ENCODE measurements at places on chromosomes 3 and 15.
A peak's percentile ranks its signal among the peaks of the same experiment; 100 is the strongest.

- DNase-seq = peak; percentile 91
These were observed 292.9 kb upstream of the RORA start for GRCh38 chr15:61521953-61522352.

GRCh38 chr3:108036984-108037741, 53.7 kb downstream of the CD47 start:
- DNase-seq = peak; percentile 79

DNA sequence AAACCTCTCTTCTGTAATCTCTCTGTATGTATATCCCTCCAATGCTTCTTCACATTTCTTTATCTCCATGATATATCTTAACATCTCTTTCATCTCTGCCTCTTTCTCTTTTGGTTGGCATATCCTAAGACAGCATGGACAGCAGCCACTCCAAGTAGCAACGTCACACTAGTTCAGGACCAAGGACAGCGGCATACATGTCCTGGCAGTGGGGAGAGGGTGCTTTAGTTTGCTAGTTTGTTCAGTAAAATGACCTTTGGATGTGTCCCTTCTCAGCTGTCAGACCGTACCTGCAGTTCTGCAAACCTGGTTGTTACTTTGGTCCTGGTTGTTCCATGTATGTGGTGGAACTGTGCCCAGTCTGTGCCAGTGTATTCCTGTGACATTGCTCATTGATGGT, 225.6 kb upstream of the ROPN1 start:
- DNase-seq = peak; percentile 69

- peak; percentile 4 for DNase-seq
These were observed 10.6 kb upstream of the SLC9C1 start for GRCh38 chr3:112304611-112305010.

GRCh38 chr3:138389144-138389601, 40.8 kb downstream of the MRAS start:
- DNase-seq = peak; percentile 36

DNA sequence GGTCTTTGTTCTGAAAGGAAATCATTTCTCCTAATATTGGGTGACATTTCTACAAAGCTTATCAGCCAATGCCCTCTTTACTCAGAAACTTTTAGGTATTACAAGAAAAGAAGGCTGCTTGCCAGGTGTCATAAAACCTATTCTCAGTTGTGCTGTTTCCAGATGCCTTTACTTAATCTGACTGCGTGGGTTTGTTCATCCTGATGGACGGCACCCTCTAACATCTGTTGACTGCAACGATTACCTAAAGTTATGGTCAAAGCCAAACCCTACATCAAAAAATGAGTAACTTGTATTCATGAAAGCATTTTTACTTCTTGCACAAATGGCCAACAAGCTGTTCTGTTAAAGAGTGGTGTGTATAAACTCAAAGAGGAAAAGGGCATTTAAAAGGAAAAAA, 207.7 kb upstream of the PDZRN3 start:
- DNase-seq = peak; percentile 28

DNA sequence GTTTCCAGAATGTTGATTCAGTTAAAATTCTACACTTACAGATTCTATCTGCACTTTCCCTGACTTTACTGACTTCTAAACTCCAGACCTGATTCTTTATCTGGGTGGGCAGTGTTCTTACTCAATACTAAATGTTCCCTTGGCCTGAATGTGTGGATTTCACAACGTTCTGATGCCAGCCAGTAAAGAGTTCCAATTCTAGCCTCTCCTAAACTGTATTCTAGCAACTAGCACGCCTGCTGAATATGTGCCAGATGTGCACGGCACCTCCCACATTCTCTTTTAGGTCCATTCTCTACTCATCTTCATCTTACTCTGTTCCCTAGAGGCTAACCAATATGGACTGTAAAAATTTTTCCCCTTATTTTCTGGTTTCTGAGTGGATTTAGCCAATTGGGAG, 479.5 kb upstream of the AGTR1 start:
- DNase-seq = peak; percentile 16

DNA sequence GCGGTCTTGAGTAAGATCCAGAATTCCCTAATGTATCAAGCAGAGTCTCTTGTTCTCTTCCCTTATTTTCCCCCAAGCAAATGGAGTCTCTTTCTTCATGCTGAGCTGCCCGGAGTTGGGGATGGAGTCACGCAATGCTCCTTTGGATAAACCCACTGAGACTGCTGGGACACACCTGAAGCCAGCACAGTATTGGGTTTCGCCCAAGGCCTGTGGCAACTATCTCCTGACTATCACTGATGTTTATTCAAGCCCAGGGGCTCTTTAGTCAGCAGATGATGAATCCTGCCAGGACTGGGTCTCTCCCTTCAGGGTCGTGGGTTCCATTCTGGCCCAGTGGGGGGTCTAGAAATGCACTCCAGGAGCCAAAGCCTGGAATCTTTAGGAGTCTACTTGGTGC, 11.3 kb downstream of the USF3 start:
- DNase-seq = no peak

DNA sequence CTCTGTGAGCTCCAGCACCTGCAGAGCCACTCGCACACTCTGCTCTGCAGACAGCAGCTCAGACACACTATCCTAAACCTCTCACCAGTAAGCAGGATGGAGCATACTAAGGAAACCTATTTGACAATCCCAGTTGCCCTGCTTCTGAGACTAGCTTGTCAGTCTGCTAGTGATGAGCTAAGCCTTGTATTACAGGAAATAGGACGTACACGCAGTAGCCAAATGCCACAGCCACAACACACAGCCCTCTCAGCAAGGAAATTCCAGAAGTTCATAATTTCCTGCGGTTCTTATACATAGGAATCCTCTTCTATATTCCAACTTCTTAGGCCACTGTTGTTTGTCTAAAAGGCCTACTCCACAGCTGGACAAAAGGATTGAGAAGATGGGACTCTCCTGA, 74.5 kb downstream of the MYLK start:
- DNase-seq = peak; percentile 89

GRCh38 chr3:32140943-32141342, 34.5 kb downstream of the GPD1L start:
- DNase-seq = no peak

DNA sequence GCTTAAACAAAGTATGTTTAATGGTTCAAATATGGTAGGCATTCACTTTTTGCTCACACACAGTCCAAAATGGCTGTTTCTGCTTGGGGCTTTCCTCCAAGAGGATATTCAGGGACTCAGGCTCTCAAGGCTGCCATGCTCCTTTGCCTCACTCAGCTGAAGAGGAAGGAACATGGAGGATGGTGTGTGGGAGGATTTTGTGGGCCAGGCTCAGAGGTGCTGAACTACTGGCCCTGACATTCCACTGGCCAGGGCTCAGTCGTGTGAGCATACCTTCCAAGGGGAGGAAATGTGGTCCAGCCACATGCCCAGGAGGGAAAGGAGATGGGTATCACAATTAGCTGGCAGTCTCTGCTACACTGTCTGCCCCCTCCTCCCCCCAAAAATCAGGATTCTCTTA, 8.7 kb downstream of the PXYLP1 start:
- DNase-seq = no peak

DNA sequence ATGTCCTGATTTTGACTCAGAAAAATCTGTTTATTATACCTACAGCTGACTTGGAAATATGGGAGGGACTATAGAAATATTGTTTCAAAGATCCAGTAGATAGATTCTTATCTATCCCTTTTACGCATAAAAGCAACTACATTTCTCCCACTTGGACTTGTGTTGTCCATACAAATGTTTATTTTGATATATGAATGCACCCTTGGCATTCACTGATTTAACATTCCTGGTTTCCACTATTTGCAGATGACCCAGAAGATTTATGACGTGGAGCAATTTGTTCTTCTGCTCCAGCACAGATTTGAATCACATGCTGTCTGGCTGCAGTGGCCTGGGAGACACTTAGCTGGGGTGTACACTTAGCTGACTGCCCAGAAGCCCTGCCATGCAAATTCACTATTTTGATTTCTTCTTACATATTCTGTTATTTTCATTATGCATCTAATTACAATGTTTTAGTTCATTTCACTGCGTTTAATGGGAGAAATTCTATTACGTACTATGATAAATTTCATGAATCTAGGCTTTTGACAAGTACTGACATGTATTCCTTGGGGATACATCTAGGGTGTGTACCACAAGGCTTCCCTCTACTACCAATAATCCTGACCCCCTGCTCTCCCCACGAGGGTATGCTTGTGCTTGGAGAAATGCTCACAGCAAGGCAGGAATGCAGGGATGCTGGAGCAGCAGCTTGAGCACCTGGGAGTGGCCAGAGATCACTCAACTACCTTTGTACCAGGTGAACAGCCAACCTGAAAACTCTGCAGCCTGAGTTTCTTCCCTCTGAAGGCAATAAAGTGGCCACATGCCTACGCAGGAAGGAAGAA, 223.6 kb upstream of the TBL1XR1 start:
- peak; percentile 82 for DNase-seq

DNA sequence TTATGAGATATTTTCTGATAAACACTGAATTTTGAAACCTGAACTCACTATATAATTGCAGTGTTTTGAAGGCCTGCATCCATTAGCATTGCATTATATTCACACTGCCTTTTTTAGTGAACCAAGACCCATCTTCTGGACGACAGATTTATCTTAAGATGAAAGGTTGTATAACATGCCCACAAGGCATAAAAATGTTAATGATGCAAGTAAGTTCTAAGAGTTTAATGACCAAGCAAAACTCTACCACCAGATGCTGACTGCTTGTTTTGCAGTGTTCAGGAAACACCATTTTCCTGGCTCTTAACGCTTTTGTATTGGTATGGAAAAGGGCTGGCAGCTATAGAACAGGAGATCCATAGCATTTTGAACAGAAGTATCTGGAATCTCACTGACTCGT, 46.1 kb downstream of the USP50 start:
- peak; percentile 40 for DNase-seq

DNA sequence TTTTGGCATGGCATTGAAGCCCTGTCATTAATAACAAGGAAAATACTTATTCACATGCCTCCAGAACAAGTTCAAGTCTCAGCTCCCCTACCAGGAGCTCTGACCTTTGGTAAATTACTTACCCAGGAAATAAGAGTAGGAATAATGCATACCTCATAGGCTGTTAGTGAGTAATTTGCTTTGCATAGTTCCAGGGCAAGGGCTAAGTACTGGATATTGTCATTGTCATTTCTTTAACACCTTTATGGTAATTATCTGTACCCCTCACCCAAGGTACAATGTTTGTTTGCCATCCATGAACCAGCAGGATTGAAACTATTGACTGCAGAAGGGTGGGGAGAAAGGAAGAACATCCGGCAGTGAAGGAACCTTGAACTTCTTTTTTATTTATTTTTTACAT, 148.5 kb downstream of the SOX2 start:
- no peak for DNase-seq

GRCh38 chr3:26622621-26623418, at the start of gene LRRC3B:
TSS of gene LRRC3B (plus strand) at chr3:26622772. CDS start at chr3:26709673, 86,901 bp downstream.
- no peak for DNase-seq

- DNase-seq = peak; percentile 15
These were observed 49.9 kb downstream of the ALDH1A2 start for GRCh38 chr15:58015565-58015964.

- DNase-seq = peak; percentile 81
These were observed 39.7 kb upstream of the VEPH1 start for GRCh38 chr3:157542711-157543500.

GRCh38 chr3:132378-132777, 64.2 kb upstream of the CHL1 start:
- DNase-seq = no peak

- peak; percentile 4 for DNase-seq
These were observed 1.3 kb upstream of the CPEB1 start for GRCh38 chr15:82648257-82649103.

DNA sequence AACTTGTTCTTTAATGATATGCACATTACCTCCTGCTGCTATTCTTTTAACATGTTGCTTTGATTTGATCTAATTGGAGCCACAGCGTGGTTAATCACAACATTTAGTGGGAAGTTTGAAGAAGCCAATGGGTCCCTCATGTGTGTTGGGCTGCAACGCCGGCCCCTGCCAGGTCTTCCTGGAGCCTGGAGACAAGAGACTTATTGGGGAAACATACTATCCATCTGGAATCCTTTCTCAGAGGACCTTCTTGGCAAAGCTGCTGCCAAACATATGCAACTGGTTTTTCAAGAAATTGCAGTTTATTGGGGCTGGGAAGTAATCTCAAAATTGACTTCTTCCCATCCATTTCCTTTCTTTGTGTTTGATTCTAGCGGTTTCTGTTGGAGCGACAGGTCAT, 396.3 kb upstream of the PROK2 start:
- peak; percentile 59 for DNase-seq

GRCh38 chr3:150687613-150688012, 16.1 kb downstream of the ERICH6 start:
- DNase-seq = no peak

DNA sequence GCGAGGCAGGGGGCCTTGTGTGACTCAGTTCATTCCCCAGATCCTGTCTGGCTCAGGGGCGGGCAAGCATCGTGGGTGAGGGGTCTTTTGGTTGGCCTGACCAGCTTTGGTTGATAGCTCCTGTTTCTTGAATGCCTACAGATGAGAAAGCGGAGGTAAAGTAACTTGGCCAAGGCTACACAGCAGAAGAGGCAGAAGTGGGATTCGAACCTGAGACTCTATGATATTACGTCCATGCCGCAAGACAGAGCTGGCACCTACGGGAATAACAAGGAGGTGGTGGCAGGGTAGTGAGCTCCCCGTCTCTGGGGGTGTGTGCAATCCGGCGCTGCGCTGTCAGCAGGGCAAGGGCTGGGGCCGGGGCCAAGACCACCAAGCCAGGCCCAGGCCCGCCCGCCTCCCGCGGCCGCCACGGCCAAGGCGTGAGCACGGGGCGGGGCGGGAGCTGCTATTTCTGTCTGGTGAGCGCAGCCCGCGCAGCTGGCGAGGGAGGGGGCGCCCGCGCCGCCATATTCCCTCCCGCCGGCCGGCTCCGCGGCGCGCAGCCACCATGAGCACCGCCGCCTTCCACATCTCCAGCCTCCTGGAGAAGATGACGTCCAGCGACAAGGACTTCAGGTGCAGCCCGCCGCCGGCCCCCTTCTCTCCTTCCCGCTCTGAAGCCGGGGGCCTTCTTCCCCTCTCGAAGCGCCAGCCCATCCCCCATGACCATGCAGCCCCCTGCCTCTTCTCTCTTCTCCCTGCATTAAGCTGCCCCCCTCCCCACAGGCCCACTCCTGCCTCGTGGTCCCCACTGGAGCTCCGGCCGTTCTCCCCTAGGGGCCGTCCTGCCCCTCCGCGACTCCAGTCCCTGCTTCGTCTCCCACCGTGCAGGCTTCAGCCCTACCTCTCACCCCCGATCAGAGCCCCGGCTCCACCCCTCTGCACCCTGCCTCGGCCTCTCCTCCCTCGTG, at the start of gene CAND2:
CAND2 (plus strand) TSS at position 510 of the 953 bp plus-strand sequence; CDS start at position 551, 41 bp downstream.
- DNase-seq = peak; percentile 34

DNA sequence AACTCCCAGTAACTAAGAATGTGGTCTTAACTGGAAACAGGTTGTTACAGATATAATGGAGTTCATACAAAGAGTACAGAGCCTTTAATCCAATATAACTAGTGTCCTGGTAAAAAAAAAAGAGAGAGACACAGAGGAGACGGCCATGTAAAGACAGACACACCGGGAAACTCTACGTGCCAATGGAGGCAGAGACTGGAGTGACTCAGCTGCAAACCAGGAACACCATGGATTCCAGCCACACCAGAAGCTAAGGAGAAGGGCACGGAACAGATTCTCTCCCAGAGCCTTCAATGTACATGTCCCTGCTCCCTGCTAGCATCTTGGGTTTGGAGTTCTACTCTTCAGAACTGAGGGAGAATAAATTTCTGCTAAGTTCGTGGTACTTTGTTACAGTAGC, 4.5 kb downstream of the RNF168 start:
- peak; percentile 69 for DNase-seq

GRCh38 chr15:63264688-63265293, 12.6 kb upstream of the APH1B start:
- peak; percentile 82 for DNase-seq

GRCh38 chr3:14532691-14533456, 7.3 kb downstream of the GRIP2 start:
- DNase-seq = no peak
